ENCODE measurements at places on chromosomes 1 and 21.

GRCh38 chr1:65319754-65320153 is 10.4 kb downstream of the DNAJC6 start:
- no peak for DNase-seq

DNA sequence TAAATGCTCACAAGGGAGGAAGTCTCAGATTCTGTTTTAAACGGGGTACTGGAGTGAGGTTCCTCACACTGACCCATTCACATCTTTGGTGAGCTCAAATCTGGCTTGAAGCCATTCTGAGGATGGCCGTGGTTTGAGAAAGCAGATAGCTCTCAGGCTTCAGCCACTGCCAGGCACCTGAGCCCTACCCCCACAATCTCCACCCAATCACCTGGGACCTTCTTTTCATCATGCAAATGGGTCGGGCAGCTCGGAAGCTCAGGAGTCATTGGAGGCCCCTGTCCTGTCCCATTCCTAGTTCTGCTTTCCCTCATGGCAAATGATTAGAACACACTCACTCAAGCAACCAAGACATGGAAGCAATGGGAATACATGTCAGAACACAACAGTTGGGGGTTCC is 141.4 kb upstream of the ETS2 start:
- no peak for DNase-seq

GRCh38 chr1:181898773-181899172 is 162.7 kb downstream of the ZNF648 start:
- DNase-seq = no peak

- DNase-seq = no peak
Measured at GRCh38 chr1:164792410-164793004, 233.5 kb downstream of the PBX1 start.

- no peak for DNase-seq
Measured at GRCh38 chr1:186757851-186758250, 70.9 kb upstream of the PLA2G4A start.

GRCh38 chr1:167922023-167922422 is 8.1 kb upstream of the ADCY10 start:
- DNase-seq = no peak

DNA sequence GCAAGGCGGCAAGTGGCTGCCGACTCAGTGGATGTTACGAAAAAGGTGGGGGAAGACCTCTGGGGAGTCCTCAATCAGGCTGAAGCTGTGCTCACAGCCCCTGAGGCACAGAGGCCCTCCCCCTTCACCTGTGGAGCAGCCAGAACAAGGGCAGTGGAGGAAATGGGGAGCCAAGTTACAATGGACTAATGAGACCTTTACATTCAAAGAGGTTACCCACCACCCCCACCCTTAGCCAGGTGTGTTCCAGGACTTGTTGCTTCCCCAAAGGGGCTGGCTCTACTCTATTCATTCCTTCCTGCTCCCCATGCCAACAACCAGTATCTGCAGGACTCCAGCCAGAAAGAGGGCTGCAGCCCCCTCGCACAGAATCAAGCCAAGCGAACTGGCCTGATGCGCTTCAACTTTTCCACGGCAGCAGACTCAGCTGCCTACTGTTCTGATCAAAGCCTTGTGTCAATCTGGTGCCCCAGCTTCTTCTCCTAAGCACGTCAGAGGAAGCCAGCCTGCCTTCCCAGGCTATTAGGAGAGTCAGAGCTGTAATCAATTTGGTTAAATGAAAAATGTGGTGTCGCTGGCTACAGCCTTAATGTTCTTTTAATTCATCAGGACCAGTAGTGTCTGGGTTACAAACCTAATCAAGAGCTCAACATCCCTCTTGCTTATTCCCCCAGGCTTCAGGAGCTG is 1.8 kb upstream of the SYT2 start:
- DNase-seq = no peak

- DNase-seq = no peak
Measured at GRCh38 chr1:37485902-37486679, 11.7 kb downstream of the ZC3H12A start.

GRCh38 chr1:179145521-179145920 is 63.7 kb downstream of the TOR3A start:
- DNase-seq = no peak

- no peak for DNase-seq
Measured at GRCh38 chr1:194347200-194347599, 1160.8 kb upstream of the B3GALT2 start.

DNA sequence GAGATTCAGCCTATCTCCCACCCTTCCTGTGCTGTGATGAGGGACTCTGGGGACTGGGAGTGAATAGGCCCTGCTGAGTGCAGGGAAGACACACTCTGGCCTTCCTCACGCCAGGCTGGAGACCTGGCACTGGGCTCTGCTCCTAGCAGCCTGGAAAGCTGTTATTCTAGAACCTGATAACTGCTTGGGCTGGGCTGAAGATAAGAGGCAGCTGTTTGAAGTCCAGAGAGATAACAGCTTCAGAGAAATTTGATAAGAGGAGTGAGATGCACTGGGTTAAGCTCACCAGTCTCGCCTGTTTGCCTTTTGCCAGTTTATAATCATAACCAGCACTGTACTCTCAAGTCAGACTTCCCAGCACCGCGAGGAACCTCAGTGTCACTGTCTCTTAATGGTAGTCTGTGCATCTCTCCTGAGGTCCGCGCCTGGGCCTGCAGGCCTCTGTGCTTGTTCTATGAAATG is 46.6 kb upstream of the GPR37L1 start:
- peak; percentile 67 for DNase-seq

DNA sequence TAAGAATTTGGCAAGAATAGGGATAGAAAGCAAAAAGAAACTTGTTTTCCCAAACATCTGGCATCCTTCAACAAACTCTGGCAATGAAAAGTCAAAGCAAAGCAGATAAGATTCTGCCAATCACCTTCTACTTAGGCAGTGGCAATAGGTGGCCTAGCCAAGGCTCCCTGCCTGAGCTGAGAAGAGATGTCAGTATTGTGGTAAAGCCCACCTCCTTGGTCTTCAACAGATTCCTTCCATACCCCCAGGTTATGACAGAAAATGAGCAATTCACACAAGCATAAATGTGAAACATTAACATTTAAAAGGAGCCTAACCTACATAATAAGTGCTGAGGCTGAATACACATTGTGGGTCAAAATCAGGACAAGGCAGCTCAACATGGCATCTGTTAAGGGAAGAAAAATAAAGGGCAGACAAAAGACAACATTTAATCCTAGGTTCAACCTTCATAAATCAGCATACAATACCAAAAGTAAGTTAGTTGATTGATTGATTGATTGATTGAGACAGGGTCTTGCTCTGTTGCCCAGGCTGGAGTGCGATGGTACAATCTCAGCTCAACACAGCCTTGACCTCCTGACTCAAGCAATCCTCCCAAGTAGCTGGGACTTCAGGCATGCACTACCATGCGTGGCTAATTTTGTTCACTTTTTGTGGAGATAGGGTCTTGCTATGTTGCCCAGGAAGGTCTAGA is 123.1 kb downstream of the AKT3 start:
- no peak for DNase-seq

DNA sequence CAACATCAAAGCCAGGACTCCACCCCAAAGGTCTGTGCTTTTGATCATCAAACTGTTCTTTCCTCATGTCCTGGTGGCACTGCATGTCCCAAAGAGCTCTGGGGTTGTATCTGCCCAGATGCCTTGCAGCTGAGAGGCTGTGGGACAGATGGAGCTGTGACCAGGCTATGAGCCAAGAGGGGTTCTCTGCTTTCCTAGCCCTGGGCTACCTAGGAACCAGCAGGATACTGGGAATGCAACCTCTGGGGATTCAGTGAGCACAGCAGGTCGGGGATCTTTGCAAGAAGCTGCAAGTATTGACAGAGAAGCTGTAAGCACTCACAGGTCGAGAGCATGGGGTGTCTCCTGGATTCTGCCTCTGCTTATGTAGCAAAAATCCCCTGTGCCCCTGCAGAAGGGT is 186.6 kb downstream of the GRIK3 start:
- DNase-seq = no peak

DNA sequence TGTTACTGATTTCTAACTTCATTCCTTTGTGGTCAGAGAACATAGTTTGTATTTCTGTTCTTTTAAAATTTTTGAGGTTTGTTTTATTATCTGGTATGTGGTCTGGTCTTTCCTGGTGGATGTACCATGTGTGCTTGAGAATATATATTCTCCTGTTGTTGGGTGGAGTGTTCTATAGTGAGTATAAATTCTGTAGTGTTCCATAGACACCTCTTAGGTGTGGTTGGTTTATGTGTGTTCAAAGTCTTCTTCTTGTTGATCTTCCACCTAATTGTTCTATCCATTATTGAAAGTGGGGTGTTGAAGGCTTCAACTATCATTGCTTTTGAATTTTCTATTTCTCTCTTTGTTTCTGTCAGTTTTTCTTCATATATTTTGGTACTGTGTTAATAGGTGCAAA is 20.1 kb downstream of the PPP2R5A start:
- DNase-seq = no peak

- DNase-seq = no peak
Measured at GRCh38 chr21:34345892-34346291, 17.9 kb upstream of the KCNE2 start.

Data from NCI-H187 (cell line).